Peyer's patch (tissue), 4 donors: ENCODE measurements at places on chromosomes 1 and 21. TPM values are rescaled to one million over a fixed set of nuclear protein-coding genes. Genes with fewer than 3 reads are reported as not detected.

GRCh38 chr1:153345187-153346076, 3.2 kb downstream of the PGLYRP4 start:
- DNase-seq = no peak

GRCh38 chr1:23135268-23135667, 33.4 kb downstream of the LUZP1 start:
- DNase-seq = no peak

DIRAS3 gene
- total RNA-seq = 1.1 TPM

SERTAD4 gene
- total RNA-seq = 0.18 TPM

PLCH2 gene
- total RNA-seq = 2.5 TPM
